NCI-H187 (cell line): ENCODE measurements at places on chromosomes 2 and 18.

GRCh38 chr18:48851599-48851960 is 99.2 kb downstream of the SMAD7 start:
- DNase-seq = no peak

- DNase-seq = no peak
Observed at GRCh38 chr2:160044728-160045127, 17.7 kb downstream of the PLA2R1 start.

GRCh38 chr2:11753886-11754699 is 7.7 kb downstream of the LPIN1 start:
- peak; percentile 83 for DNase-seq

DNA sequence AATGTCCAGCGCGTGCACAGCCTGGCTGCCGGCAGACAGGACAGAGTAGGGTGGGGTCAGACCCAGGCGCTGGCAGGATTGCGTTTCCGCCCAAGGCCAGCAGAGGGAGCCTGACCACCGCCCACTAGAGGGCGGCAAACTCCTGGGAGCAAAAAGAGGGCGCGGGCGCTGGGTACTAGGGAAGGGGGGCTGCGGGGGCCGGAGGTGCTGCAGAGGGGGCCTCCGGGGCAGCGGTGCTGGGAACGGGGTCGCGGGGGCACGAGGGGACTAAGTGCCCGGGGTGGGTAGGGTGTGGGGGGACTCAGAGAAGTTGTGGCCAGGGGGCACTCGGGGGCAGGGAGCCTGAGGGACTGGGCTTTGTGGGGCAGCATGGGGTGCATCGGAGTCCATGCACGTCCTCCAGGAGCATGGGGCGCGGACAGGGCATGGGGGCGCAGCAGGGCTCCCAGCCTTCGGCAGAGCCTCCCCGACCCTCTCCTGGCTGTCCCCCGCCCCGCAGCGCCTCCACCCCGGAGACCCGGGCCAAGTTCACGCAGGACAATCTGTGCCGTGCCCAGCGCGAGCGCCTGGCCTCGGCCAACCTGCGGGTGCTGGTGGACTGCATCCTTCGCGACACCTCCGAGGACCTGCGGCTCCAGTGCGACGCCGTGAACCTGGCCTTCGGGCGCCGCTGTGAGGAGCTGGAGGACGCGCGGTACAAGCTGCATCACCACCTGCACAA is 3.2 kb downstream of the TEKT4 start:
- peak; percentile 9 for DNase-seq

- DNase-seq = no peak
Observed at GRCh38 chr2:230899287-230899686, 25.8 kb downstream of the GPR55 start.

- no peak for DNase-seq
Observed at GRCh38 chr2:54879032-54879431, 155.6 kb downstream of the EML6 start.

DNA sequence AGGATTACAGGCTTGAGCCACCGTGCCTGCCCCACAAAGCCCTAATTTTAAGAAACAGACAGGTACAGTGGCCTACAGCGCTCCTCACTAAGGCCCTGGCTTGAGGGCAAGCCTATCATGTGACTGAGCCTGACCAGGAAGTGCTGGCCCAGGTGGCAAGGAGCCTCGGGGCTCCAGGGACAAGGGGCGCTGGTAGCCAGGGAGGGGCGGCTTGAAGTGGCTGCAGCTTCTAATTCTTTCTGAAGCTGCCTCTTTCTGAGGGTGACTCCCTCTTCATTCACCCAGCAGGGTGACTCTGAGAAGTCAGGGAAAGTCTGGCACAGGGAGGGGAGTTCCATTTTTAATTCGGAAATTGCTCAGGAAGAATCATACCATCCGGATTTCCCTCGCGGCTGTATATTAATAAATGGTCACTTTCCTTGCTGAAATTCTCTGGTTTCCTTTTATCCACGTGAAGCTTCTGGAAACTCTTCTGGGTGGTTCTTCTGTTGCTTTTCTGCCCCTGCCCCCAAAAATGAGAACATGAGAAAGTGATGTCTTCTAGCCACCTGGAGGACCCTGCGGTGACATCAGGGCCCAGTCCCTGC is 115.7 kb downstream of the FAM210A start:
- no peak for DNase-seq

GRCh38 chr2:197453123-197453913 is at the start of gene COQ10B:
COQ10B (plus strand) TSS chr2:197453552; CDS start chr2:197453561, 9 bp downstream.
- peak; percentile 92 for DNase-seq

DNA sequence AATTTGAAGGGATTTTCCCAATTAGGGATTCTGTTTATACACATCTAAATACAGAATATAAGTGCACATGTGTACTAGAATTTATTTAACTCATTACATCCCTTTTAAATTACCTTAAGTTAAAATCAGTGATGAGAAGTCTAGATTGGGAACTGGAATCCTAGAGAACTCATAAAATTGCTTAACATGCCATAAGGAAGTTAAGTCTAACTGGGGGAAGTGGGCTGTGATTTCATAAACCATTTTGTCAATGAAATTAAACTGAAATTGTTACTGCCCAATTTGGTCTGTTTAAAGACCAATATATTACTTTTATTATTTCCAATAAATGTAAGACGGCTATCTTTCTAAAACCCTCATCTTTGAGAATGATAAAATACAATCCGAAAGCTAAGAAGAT is 72.3 kb upstream of the CD226 start:
- DNase-seq = no peak

- DNase-seq = no peak
Observed at GRCh38 chr2:8797682-8798081, 39.7 kb downstream of the KIDINS220 start.

- DNase-seq = peak; percentile 21
Observed at GRCh38 chr2:134411279-134411827, 157.5 kb downstream of the MGAT5 start.

DNA sequence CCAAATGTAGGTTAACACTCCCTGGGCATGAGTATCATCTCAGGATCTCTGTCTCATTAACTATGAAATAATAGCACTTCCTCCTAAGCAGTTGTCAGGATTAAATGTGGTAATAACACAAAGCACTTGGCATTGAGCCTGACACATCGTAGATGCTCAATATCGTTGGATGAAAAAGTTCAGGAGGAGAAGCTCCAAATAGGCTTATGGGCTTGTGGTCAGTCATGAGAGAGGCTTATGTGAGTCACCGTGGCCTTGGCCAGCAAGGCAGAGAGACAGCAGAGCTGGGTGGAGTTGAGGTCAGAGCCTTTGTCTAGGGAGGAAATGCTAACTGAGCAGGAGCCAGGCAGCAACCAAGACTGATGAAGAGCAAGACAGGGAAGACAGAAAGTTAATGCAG is 68.3 kb upstream of the PPM1B start:
- no peak for DNase-seq

- DNase-seq = no peak
Observed at GRCh38 chr2:218981390-218981880, 3.5 kb downstream of the FEV start.

DNA sequence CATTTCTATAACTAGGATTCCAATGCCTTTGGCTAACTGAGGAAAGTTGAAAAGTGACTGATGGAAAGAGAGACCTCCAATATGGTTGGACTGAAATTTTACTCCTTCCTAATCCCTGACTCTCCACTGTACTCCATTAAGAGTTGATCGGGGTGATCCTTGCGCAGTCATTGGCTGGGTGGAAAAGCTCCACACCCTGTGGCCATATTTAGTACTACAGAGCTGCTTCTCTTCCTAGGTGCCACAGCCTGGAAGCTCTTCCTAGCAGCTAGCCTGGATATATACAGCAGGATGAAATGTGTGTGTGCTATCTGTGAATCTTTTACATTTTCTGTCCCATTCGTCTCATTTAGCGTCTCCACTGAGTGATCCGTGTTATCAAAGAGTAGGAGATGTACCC is 71.2 kb downstream of the MEP1B start:
- DNase-seq = no peak

- DNase-seq = no peak
Observed at GRCh38 chr2:83067947-83068346, 1391.1 kb downstream of the SUCLG1 start.

DNA sequence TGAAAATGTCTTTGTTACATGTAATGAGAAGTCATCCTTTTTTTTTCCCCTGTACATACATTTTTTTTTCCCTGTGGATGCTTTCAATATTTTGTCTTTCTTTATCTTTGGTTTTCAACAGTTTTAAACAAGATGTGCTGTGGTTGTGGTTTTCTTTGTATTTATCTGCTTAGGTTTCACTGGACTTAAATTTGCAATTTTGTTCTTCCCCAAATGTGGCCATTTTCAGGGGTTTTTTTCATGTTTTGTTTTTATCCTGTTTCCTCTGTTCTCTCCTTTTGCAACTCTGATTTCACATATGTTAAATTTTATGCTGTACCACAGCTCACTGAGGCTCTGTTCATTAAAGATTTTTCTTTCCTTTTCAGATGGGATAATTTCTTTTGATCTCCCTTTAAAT is 41.7 kb downstream of the GALNT1 start:
- no peak for DNase-seq

DNA sequence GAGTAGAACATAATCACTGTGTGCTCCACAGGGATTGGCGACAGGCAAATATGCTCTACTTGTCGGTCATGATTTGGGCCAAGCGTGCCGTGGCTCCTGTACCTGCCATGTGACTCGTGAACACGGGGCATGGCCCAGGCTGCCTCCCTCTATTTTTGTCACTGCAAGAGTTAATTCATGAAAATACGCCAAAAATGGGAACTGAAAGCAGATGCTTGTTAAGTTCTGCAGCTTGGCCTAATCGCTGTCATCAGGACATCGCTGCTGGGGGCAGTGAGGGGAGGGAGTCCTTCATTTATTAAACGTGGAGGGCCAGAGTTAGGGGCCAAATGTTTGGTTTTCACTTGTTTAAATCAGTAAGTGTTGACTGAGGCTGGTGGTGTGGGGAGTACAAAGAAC is 177.8 kb downstream of the BCL2 start:
- DNase-seq = no peak

DNA sequence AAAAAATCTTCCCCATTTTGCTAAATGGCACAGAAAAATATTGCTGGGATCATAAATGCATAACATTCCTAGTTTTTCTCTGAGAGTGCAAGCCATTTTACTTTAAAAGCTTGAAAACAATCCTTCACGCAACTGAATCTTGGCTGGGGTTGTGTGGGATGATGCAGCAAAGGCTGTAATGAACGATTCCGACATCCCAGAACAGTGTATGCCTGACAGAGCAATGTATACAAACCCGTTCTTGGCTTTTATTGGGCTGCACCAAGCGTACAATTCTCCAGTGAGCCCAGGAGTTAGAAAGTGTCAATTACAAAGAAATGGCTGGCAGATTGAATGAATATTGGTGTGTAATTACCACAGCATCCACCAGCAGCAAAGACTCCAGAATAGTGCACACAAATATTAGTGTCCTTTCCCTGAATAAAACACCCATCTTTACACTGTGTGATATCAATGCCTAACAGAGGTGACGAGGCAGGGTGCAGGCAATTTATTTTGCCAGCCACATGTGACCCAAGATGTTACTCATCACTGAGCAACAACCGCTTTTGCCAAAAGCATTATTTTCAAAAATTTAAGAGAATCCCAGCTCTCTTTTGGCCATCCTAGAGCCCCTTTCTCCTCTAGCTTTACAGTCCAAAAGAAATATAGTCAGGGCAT is 578.6 kb upstream of the CHAC2 start:
- DNase-seq = no peak

DNA sequence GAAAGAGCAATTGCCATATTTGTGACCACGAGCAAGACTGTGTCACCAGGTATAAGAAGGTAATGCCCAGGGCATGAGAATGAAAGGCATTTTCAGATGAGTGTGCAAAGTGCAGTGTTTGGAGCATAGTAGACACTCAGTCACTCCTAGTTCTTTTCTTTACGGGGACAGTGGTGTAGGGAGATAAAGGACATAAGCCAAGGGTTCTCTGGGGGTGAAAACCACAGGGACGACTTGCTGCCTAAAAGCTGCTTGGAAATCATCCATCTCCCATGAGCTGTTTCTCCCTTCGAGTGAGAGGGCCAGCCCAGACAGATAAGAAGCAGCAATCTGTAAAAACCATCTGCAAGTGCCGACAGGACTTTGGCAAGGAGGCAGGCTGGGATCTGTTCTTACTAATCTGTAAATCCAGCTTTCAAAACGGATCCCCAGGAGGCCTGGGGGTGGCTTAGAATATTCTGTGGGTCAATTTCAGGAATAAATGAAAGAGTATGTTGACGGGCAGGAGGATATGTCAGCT is 221.6 kb downstream of the LPIN1 start:
- DNase-seq = no peak

DNA sequence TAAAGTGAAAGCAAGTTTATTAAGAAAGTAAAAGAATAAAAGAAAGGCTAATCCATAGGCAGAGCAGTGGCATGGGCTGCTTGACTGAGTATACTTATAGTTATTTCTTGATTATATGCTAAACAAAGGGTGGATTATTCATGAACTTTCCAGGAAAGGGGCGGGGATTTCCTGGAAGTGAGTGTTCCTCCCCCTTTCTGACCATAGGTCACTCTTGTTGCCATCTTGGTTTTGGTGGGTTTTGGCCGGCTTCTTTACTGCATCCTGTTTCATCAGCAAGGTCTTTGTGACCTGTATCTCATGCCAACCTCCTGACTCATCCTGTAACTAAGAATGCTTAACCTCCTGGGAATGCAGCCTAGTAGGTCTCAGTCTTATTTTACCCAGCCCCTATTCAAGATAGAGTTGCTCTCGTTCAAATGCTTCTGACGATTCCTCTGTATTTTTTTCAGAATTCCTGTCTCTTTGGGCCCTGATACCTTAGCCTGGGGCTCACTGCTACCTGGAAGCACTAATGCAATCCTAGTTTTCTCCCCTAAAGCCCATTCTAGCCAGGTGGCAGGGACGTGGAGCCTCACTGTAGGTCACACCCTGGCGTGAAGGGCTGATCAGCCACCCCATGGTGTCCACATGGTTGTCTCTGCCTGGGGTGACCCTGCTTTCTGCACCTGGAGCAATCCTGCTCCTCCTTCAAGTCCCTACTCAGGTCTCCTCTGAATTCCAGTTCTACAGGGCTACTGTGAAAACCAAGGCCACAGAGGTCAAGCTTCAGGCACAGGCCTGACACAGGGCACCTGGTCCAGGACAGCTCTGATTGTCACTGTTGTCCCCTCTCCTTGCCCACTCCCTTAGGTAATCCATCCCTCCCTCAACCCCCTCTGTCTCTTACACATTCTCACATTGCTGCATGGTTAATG is 6.0 kb upstream of the SLC35F6 start:
- no peak for DNase-seq

- DNase-seq = no peak
Observed at GRCh38 chr2:225017713-225018112, 24.6 kb downstream of the DOCK10 start.

DNA sequence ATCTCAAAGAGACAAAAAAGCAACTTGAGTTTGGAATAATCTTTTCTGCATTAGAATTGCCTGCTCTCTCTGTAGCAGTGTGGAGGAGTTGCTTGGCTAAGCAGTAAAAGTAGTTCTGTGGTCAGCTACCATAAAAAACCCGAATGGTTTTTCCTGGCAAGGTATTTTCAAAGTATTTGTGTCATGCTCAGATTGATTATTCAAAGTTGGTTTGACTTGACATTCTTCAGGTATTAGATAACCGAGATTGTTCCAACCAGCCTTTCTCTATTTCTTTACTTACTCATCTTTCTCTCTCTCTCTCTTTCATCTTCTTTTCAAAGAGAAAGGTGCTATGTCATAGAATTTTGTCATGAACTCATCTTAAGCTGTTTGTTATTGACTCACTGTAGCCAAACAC is 404.9 kb downstream of the CPS1 start:
- no peak for DNase-seq

GRCh38 chr2:180325416-180326120 is 318.5 kb upstream of the CWC22 start:
- DNase-seq = no peak

- no peak for DNase-seq
Observed at GRCh38 chr18:10101729-10102128, 187.9 kb downstream of the VAPA start.
